ENCODE measurements at places on chromosomes 11 and 22.

DNA sequence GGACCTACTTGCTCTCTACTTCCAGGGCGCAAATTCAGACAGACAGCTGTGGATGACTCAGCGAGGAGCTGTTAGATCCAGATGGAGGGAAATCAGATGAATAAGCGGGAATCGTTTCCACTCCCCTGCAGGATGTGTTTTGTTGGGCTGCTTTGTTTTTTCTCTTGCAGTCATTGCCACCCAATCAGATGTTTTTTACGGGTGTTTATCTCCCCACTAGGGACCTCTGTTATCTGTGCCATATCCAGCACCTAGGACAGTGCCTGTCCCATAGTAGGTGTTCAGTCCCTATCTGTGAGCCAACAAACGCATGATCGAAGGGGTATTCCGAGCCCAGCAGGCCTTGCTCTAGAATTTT is 51.1 kb upstream of the PARVG start:
- DNase-seq = no peak

DNA sequence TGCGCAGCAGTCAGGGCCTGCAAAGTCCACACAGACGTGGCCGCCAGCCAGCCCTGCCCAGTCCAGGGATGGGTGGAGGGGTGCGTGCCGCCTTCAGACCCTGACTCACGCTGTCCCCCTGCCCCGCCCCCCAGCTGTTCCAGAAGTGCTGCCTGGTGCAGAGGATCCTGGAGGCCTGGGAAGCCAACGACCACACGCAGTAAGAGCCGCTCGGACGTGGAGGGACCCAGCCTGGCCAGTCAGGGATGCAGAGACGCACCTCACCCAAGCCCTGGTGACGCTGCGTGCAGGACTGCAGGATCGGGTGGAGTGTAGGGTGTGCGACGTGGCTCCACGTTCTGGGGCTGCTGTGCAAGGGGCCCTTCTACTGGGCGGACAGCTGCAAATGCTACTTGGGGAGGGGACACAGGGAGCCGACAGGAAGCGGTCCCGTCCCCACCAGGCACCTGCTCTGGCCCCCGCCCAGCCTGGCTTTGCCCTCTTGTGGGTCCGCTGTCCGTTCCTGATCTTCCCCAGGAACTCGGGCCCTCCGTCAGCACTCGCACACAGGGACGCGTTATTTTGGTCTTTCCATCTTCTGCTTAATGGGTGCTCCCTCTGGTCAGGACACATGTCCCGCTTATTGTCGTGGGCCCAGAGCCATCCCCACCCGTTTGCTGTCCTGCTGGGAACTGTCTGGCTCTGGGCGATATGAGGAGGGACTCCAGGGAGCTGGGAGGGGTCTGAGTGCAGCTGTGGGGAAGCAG is 42.5 kb downstream of the SBF1 start:
- DNase-seq = no peak

DNA sequence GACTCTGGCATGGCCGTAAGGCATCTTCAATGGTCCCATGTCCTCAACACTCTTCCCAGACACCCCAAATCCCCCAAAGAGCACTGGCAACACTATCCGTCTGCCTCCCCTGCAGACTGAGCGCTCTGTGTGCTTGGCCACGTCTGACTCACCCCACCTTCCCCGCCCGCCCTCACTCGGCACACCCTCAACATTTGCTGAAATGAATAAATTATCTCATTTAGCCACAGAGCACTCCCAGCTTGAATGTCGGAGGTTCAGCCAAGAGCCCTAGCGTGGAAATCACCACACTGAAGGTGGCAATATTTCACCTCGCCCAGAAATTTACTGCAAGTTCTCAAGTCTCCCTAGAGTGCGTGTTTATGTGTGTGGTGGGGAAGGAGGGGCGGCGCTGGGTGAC is 46.6 kb upstream of the TCF20 start:
- DNase-seq = no peak

DNA sequence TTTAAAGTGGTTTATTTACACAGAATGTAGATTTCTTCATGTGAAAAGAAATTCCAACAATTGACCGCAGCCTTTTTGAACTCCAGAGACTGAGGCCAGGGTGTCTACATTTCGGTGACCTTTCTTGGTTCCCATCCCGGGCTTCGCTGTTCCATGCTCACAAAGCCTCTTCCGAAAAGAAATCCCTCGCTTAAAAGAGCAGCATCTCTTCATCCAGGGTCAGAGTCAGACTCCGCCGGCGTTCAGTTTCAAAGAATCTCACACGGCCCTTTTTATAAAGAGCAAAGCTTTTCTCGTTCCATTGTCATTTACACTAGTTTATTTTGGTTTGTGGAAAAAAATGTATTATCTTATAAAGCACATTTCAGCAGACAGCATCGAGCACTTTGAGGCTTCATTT is 530.6 kb upstream of the B3GAT1 start:
- DNase-seq = no peak

DNA sequence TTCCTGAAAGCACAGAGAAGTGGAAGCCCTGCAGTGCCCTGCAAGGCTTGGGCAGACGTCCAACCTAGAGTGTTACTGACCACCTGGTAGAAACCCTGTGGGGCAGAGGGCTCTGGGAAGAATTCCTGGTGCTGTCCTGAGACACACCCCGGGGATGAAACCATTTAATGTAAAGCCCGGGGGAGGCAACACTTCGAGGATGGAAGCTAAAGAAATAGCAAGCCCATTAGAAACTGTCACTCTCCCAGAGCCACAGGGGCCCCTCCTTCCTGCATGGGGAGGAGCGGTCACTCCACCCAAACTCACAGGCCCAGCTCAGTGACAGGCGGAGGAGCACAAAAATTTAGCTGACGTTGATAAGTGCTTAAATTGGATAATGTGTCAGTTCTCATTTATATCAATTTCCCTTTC is 57.6 kb downstream of the NRXN2 start:
- no peak for DNase-seq

DNA sequence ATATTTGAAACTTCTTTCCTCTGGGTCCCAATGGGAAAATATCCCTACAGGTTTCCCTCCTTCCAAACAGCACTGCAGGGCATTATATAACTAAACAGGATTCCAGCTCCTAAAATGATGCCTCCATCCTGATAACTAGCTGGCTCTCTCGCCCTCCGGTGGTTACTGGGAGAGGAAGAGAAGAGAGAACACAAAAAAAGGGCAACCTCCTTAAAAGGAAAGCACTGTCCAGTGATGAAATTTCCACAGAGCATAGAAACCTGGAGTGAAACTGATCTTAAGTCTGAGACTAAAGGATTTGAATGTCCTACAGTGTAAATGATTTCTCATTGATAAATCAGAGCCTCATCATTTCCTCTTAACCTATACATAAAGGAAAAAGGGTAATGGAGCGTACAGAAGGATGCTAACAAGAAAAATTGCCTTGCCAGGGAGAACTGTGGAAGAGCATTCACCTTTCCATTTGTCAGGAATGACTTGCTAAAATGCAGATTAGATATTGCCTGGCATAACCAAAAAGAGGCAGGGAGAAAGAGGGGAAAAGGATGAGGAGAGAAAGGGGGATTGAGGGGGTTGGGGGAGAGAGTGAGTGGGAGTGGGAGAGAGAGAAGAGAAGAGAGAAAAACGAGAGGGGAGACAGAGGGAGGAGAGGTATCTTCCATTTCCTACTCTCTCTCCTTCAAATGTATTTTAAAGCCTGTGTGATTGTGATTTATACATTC is 121.3 kb downstream of the APOL5 start:
- DNase-seq = no peak

- DNase-seq = no peak
Measured at GRCh38 chr11:56624661-56625110, 10.0 kb upstream of the OR5M1 start.

- no peak for DNase-seq
Measured at GRCh38 chr11:68831124-68831523, 10.6 kb downstream of the CPT1A start.

DNA sequence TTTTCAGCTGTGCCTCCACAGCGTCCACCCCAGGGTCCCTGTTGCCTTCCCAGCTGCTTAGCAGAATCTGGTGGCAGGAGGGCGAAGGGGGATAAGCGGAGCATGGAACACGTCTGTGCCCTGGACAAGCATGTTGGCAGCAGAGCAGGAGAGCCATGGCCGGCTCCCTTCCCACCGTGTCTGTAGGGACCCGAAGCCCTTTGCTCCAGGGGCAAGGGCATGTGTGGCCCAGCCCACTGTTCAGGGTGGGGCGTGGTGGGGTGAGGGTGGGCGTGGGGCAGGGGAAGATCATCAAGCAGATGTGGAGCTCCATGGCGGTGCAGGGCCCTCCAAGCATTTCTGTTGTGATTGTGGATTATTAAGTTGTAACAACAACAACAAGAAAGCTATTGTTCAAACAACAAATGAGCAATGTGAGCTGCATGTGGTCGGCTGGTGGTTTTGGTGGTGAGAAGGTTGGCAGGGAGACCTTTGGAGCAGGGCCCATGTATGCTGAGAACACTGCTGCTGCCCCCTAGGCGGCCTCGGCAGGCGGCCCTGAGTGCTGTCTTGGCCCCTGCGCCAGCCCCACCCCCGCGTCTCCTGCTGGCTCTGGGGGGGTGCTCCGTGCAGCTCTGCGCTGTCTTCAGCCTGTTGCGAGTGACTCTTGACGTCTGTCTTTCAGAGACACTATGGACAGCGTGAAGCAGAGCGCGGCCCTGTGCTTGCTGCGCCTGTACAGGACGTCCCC is 50.9 kb downstream of the AP2A2 start:
- no peak for DNase-seq

DNA sequence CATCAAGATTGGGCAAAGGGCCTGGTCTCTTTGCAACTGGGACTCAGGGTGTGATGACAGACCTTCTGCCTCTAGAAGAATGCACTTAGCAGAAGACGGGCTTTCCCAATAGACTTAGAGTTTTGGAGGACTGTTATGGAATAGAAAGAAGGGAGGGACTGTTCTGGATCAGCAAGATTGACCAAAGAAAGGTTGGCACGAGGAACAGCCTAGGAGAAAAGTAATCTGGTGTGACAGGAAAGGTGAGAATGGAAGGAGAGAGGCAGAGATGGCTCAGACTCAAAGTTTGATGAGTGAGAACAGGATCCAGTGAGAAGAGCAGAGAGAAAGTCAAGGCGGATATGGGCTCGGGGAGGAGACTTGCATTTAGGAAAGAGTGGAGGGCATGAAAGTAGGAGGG is 23.0 kb upstream of the TMEM45B start:
- no peak for DNase-seq

DNA sequence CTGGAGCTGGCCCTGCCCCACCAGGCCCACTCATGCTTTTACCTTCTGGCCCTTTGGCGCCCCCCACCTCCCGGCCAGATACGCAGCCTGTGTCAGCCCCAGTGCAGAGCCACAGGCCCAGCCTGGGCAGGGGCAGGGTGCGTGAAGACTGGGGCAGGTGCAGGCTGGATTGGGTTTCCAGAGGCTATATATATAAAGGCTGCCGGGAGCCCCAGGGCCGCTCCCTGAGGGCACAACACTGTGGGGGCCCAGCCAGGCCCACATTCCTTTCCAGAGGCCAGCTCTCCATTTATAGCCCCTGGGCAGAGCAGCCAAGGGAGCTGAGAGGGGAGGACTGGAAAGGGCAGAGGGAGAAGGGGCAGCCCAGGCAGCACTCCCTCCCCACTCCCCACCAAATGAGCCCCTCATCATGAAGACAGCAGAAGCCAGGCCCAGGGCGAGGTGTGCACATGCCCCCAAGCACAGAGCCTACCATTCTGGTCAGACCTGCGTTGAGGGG is 5.0 kb upstream of the MYOD1 start:
- DNase-seq = no peak

- DNase-seq = no peak
Measured at GRCh38 chr11:2347308-2347830, 29.7 kb upstream of the CD81 start.

- no peak for DNase-seq
Measured at GRCh38 chr11:35011389-35011788, 95.0 kb downstream of the PDHX start.

DNA sequence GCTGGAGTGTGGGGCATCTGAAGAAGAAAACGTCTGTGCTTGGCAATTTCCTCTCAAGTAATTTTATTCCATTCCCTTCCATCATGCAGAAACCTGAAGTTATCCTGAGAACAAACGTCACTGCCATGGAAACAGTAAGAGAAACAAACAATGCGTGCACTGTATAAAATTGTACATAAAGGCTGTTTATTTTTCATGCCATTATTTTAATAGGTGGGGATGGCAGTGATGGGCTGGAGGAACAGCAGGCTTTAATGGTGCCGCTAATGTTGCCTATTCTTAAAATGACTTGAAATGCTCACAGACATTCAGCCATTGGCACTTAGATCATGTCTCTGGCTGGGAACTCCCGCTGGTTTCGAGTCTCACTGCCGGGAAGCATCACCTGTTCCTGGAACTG is 7.5 kb upstream of the SEZ6L start:
- no peak for DNase-seq

DNA sequence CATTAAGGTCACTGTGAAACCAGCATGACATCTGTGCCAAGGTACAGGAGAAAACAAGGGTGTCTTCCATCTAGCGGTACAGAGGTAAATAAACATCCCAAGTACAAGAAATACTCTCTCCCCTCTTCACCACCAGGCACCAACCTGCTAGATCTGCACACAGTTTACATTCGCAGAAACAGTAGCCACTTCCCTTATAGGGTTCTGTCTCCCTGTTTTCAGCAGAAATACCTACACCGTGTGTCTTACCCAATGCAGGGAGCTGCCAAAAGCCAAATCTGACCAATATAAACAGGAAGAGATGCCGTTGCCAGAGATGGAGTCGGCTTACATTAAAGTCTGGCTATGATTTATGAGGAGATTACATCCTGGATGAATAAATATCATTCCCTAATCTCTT is 1.2 kb downstream of the SCN4B start:
- no peak for DNase-seq

GRCh38 chr22:27383896-27384295 is 417.7 kb downstream of the MN1 start:
- no peak for DNase-seq

GRCh38 chr11:73784080-73784634 is 3.5 kb upstream of the MRPL48 start:
- no peak for DNase-seq

GRCh38 chr22:26768952-26769351 is 111.6 kb downstream of the MIAT start:
- DNase-seq = no peak

GRCh38 chr11:79236541-79236971 is 204.3 kb downstream of the TENM4 start:
- DNase-seq = no peak

- DNase-seq = no peak
Measured at GRCh38 chr22:28019360-28019759, 100.3 kb upstream of the PITPNB start.

DNA sequence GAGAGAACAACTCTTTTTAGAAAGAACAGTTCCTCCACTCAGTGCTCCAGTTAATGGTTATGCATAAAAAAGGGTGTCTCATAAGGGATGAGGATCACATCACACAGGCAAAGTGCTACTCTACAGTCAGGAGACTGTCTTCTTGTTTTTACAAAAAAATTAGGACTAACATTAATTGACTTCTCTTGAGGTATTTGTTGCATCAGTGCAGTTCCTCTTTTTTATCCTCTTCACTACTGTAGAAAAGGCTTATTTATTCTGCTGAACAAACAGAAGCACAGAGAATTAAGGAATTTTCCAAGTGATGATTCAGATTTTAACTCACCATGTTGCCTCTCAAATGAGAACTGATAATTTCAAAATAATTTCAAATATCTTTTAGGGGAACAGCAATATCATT is 1.9 kb downstream of the MMP8 start:
- no peak for DNase-seq
